ENCODE measurements at places on chromosomes 7 and 10.

- DNase-seq: no peak
Measured at GRCh38 chr7:100360135-100360854, 2.4 kb downstream of the PILRB start.

- DNase-seq: no peak
Measured at GRCh38 chr10:25952857-25953256, 18.8 kb downstream of the MYO3A start.

DNA sequence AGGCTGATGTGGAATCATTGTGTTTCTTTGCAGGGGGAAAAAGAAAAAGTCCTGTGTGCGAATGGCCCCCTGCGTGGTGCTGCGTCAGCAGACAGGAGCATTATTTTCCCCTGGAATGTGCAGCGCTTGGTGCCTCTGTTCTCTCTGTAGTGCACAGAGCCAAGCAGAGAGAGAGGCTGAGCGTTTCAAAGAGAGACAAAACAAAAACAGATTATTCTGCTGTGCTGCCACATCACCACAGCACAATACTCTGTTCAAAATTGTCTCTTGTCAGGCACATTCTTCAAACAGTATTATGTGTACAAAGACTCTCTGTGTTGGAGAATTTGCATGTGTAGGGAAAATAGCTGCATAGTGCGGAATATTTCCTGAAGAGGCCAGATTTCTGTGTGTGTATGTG lies 609.0 kb downstream of the SDK1 start:
- no peak for DNase-seq

GRCh38 chr10:92407305-92408016 lies 116.5 kb downstream of the MARCHF5 start:
- DNase-seq: no peak

DNA sequence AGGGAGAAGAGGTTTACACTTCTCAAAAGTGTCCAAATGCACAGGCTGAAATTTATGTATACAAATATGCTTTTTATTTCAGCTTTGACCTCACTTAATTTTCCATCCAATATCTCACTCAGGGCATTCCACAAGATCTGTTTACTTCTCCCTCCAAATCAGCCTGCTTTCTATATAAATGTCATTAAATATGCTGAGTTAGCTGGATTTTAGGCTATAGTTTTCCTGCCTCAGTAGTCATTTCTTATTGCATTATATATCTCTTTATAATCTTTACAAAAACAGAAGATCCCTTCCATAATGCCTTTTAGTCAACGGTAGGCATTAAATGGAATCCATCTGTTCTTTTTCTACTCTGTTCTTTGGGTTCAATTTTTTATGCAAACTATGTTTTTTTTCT lies 71.7 kb upstream of the KCND2 start:
- no peak for DNase-seq

DNA sequence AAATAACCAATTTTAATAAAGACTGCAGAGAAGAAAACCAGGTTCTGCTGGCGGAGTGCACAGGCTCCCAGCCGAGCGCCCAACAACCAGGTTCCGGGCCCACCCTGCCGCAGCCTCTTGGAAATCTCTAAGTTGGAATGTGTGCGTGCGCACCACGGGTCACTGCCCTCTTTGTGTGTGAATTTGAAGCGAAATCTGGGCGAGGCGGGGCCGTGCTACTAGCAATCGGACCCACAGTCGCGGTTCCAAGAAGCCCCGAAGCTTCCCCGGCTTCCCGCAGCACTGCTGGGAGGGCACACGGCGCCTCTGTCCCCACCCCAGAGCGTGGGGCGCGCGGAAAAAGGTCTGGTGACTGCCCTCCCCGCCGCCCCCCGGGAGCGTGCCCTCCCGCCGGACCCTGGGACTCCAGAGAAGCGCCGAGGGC lies 666 bp upstream of the MAP3K8 start:
- DNase-seq: peak; percentile 58

GRCh38 chr10:11387044-11387443 lies 224.4 kb downstream of the USP6NL start:
- no peak for DNase-seq
